Stimulated activated CD4-positive, alpha-beta T cell treated with anti-CD3 and anti-CD28 coated beads, Interleukin-15, amount 100 ng/mL, for 1 hour (primary cell): ENCODE measurements at places on chromosomes 7 and 10.
A peak's percentile ranks its signal among the peaks of the same experiment; 100 is the strongest.

- no peak for DNase-seq
These were observed 556.3 kb downstream of the GRM8 start for GRCh38 chr7:126696256-126697038.

DNA sequence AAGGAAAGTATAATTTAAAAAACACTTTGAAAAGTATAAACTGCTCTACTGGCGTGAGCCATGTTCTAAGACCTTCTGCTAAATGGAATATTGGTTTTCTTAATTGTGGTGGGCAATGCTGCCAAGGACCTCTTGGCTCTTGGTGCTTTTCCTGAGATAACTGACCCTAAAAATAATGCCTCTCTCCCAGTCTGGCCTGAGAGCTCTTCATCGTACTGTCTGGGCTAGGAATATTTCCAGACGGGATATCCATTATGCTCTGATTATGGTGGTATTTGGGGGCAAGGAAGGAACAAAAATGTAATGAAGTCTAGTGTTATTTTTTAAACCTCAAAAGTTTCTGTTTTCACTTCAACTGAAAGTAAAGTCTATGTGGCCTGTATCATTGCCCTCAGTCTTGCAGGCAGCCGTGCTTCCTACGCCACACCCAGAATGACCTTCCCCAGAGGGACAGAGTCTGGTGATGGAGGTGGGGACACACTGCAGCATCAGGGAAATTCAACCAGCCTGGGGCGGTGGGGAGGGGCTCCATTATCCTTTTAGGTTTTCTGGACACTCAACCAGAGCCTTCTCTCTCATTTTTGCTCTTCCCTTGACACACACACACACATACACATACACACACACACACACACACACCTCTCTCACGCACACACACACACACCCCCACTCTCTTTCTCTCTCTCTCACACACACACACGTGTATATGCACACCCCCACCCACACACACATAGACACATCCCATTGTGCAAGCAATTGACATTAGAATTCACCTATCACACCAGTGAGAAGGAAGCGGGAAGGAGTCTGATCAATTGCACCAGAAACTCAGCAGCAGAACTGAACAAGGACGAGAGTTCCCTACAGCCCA, 99.6 kb downstream of the LRRC18 start:
- DNase-seq, result no peak

DNA sequence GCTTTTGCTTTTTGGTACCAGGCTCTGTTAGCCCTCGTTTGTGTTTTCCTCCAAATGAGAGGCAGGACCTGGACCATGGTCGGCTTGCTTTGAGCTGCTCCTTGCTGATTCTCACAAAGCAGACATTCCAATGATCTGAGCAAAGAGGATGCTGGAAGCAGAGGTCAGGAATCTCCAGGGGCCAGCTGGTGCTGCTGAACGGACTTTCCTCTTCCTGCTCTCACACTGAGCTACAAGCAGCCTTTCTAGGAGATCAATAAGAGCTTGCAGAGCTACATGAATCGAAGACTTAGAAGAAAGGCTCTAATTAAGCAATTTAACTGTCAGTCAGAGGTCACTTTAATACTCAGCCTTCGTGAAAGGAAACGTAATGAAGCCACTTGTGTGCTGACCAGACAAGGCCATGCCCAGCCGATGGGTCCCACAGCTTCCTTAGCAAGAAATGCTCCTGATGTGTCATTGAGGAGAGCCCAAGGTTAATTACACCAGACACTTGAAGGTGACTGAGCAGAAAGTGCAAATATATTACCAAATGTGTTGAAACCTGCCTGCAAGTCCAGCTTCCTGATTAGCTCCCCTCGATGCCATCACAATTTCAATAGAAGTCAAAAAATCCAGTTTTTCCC, 151.3 kb upstream of the RSU1 start:
- no peak for DNase-seq

GRCh38 chr10:5564537-5565204, 39.9 kb downstream of the CALML3 start:
- peak; percentile 11 for DNase-seq

GRCh38 chr7:25521236-25521635, 292.9 kb upstream of the NPVF start:
- no peak for DNase-seq

DNA sequence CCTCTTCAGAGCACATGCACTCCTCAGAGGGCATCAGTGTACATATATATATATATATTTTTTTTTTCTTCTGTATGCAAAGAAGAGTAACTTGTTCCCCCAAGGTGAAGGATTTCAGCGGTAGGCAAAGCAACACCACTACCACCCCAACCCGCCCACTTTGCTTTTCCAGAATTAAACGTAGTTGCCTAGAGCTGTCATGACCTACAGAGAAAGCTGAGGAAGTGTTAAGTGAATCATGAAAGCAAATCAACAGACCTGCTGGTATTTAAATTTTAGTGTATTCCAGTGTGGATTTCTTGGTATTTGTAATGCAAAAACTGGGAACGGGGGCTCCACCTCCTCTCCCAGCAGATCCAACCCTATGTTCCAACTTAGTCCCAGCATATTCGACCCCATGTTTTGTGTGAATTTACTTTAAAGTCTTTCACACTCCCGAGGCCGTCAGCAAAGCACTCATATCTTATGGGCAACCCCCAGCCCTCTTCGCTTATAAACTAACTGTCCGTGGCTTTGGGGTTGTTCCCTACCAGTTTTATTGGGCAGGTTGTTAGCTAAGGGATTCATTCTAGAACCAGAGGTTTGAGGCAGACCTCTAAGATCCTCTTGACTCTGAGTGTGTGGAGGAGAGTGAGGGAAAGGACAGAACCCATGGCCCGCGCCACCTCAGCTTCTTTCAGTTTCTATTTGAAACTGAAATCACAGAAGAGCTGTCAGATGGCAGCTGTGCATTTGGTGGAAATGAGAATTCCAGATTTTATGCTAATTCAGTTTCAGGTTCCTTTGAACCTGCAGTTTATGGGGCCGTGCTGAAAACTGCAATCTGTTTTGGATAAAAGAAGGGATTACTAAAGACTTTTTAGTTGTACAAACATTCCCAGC, 450.2 kb upstream of the GALNT17 start:
- DNase-seq, result no peak

DNA sequence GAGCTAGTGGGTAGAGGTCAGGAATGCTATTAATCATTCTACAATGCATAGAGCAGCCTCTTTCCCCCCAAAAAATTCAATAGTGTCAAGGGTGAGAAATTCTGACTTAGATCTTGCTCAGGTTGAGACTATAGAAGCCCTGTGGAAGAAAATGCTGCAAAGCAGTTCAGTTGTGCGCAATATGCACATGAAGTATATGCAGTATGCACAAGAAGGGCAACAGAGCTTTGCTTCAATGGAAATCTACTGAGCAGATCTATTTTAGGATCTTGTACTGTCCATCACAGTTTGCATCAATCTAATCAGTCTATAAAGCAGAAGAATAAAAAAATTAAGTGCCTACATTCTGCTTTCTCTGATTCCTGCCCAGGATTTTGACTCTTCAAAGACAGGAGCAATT, 225.8 kb upstream of the STEAP1 start:
- no peak for DNase-seq

DNA sequence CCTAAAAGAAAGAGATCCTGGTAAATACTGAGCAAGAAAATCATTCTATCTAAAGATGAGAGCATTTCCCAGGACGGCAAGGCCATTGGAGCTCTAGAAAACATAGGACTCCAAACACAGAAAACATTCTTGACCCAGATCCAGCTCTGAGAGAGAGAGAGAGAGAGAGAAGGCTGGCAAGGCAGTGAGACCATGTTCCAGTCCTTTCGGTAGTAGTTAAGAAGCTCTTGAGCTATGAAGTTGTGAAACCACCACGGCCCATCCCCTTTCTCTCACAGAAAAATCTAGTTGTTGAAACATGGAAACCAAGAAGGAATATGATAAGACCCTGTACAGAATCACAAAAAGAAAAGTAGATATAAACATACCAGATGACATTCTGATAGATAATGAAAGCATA, 212.4 kb upstream of the NPSR1 start:
- no peak for DNase-seq
